ENCODE measurements at places on chromosomes 5 and 9. TPM values are rescaled to one million over a fixed set of nuclear protein-coding genes. Genes with fewer than 3 reads are reported as not detected.

The ARRDC3 gene
- 201 TPM for total RNA-seq

The GNPDA1 gene
- total RNA-seq, result 13.3 TPM

The SPINK7 gene
- not detected for total RNA-seq

- no peaks in the 10 kb centered on the region for H3K36me3 ChIP-seq
- DNase-seq, result no peak
- no peak overlapping the region for H3K27ac ChIP-seq
- H3K27me3 ChIP-seq, result no peaks in the 10 kb centered on the region
Measured at GRCh38 chr5:74243634-74244033, 396.9 kb downstream of the ENC1 start.

All from naive thymus-derived CD4-positive, alpha-beta T cell (primary cell).